WTC11 (cell line): ENCODE measurements at places on chromosomes 16 and 17.

DNA sequence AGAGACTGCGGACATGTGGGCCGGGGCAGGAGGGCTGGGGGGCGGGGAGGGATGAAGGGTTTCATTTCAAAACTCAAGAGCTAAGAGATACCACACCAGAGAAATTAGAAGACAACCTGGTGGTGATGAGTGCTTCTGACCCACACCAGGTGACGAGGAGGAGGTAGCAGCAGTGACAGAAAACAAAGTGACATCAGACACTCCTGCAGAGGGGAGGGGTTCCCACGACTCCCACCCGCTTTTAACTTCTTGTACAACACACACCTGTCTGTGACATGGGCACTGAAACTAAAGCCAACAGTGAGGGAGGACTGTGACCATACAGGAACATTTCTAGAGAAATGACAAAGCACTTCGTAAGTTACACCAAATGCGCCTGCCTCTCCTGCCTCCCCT is 112.9 kb downstream of the ANKRD11 start:
- peaks cover 72% of the 10 kb centered on the region for H3K4me1 ChIP-seq
- no peak overlapping the region for H3K4me3 ChIP-seq
- H3K27me3 ChIP-seq = no peaks in the 10 kb centered on the region
- no peak overlapping the region for H3K27ac ChIP-seq
- DNase-seq = no peak

GRCh38 chr17:75639771-75640555 is 6.7 kb downstream of the SMIM5 start:
- H3K36me3 ChIP-seq = no peaks in the 10 kb centered on the region
- no peak overlapping the region for H3K4me3 ChIP-seq
- no peak for DNase-seq
- H3K27me3 ChIP-seq = no peaks in the 10 kb centered on the region
- H3K27ac ChIP-seq = 0 out of 2 replicates have a peak overlapping the region, but pooled peaks have one; percentile 32

- H3K36me3 ChIP-seq = no peaks in the 10 kb centered on the region
- peaks cover 58% of the 10 kb centered on the region for H3K4me1 ChIP-seq
- no peak overlapping the region for H3K4me3 ChIP-seq
- no peaks in the 10 kb centered on the region for H3K27me3 ChIP-seq
- no peak for DNase-seq
Measured at GRCh38 chr17:50832864-50833381, 2.5 kb upstream of the WFIKKN2 start.

DNA sequence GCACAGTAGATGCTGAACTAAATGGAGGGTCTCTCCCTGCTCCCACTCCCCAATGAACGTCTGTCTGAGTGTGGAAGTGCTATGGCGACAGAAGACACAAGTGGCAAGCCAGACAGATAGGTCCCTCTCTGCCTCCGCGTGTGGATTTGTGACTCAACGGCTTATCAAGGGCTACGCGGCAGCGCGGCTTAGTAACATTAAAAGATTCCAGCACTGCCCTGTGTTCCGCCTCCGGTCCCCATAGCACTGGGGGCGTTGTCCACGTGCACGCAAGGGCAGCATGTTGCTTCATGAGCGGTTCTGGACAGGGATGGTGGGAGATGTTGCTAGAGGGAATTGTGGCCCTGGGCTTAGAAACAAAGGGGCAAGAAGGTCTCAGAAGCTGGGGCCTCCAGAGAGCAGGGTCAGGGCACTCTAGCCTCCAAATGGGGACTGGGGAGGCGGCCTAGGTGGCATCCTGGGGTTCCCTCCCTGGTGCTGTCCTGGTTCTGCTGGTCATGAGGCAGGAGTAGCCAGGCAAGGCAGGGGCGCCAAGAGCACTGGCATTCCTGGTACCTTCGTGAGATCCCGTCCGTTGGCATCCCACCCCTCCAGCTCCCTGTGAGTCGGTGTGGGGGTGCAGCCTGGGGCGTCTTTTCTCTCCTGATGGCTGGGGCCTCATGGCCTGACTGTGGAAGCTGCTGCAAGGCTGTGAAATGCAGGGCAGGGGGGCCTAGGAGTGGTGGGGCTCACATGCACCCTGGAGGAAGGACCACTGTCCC is 9.1 kb downstream of the CRHR1 start:
- no peaks in the 10 kb centered on the region for H3K36me3 ChIP-seq
- H3K27ac ChIP-seq = no peak overlapping the region
- H3K4me3 ChIP-seq = no peak overlapping the region
- DNase-seq = no peak
- H3K27me3 ChIP-seq = peaks cover 14% of the 10 kb centered on the region

DNA sequence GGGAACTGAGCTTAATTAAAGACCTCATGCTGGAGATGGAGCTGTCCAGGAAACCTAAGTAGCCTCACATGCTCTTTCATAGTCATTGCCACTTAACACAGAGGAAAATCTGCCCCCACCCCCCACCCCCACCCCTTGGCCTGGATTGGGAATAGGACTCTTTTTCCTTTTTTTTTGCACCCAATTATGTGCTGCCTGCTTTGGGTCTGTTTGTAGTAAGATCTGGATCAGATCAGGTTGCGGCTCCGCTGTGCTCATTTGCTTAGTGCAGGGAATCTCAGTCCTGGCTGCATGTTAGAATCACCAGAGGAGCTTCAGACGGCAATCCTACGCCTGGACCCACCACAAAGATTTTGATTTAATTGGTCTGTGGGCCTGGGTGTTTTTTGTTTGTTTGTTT is 219.0 kb downstream of the UTP18 start:
- no peak overlapping the region for H3K4me3 ChIP-seq
- DNase-seq = no peak
- H3K4me1 ChIP-seq = peaks cover 10% of the 10 kb centered on the region
- no peak overlapping the region for H3K27ac ChIP-seq
- H3K36me3 ChIP-seq = peaks cover 6% of the 10 kb centered on the region

GRCh38 chr17:14205992-14206461 is 30.6 kb downstream of the CDRT15 start:
- no peaks in the 10 kb centered on the region for H3K27me3 ChIP-seq
- no peak for DNase-seq
- peaks cover 17% of the 10 kb centered on the region for H3K36me3 ChIP-seq
- H3K4me1 ChIP-seq = peaks cover 4% of the 10 kb centered on the region; the same call in 1 of the 2 replicates
